ENCODE measurements at places on chromosomes 6 and 20.

DNA sequence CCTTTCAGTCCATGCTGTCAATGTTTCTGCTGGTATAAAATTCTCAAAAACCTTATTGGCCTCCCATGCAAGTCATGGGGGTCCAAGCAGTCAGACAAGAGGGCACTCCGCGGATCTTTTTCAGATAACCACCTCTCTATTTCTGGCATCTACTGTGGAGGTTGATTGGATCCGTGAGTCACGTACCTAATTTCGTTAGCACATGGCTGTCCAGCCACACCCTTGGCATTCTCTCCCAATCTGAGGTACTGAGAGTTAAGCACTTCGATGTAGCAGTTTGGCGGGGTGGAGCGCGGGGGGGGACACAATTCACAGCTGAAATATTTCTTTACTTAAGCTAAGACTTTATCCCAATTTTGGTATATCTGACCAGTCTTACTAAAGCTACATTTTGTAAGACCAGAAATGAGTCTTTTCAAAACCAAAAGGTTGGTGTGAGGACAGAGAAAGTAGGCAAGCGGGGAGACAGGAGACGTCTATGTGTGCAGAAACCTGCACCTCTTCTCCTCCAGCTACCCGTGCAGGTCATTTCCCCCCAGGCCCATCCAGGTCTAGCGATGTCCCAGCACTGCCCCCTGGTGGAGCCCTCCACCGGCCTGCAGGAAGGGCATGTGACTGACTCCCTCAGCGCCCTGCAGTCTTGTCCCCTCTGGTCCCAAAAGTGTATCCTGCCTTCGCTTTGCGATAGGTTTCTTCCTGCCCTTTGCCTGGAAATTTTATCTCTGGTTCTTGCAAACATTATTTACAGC is 113.1 kb downstream of the ADAT2 start:
- no peak for DNase-seq

GRCh38 chr6:2792330-2793110 is 27.3 kb downstream of the WRNIP1 start:
- no peak for DNase-seq

GRCh38 chr20:18533491-18533890 is 25.8 kb downstream of the SEC23B start:
- DNase-seq, result no peak

DNA sequence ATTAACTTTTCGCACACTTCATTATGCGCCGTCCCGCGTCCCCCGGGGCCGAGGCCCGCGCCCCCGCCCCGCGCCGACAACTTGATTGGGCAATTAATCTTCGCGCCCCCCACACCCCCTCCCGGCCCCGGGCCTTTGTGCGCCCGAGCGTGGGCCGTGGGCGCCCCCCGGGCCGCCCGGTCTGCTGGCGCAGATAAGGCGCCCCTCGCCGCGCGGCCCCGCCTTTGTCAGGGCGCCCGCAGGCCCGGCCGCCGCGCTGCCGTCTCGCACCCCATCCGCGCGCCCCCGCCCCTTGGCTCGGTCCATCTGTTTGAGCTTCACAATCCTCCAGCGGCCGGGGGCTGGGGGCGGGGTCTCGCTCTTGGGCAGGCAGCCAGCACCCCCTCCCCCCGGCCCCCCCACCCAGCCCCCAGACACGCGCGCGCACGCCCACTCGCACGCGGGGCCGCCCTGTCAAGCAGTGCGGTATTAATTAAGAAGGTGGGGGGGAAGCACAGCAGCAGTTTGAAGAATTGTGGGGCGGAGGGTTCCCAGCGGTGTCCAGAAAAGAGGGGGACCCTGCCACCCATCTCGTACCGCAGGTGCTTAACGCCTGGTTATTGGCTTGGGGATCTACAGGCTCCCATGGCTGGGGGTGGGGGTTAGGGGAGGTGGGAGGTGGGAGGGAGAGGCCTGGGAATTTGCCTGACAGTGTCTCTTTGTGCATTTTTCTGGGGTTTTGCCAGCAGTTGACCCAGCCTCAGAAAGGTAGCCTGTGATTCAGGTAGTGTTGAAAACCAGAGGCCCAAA is 34.6 kb upstream of the SCRT2 start:
- no peak for DNase-seq

- DNase-seq, result no peak
Observed at GRCh38 chr6:157036245-157036711, 259.1 kb downstream of the ARID1B start.

DNA sequence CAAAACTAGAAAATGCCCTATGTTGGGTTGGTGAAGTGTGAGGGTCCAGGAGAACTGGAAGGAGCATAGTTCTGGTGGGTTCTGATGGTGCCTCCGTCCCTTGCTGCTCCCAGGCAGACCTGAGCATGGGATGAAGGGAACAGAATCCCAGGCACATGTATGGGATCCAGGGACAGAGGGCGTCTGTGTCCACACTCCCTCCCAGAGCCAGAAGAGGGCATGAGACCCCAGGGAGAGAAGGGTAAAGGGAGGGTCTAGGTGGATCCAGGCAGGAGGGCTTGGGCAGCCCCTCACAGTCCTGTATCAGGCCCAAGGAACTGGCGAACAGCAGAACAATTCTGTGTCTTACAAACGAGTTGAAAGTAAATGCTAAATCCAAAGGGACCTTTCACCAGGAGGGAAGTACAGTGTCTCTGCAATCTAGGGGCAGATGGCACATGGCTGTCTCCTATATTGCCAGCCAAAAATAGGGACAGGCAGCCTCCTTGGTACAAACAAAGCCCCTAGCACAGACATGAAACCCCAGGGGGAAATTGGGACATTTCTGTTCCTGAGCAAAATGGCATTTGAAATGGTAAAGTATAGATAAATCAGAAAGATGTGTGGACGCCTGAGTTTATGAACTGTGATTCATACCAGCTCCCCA is 2.5 kb upstream of the BPIFA1 start:
- DNase-seq, result no peak

GRCh38 chr6:75368151-75368779 is 83.7 kb upstream of the TMEM30A start:
- no peak for DNase-seq

GRCh38 chr20:62976886-62977285 is 24.4 kb downstream of the SLC17A9 start:
- DNase-seq, result no peak

GRCh38 chr6:5713519-5713918 is 293.2 kb downstream of the NRN1 start:
- no peak for DNase-seq

DNA sequence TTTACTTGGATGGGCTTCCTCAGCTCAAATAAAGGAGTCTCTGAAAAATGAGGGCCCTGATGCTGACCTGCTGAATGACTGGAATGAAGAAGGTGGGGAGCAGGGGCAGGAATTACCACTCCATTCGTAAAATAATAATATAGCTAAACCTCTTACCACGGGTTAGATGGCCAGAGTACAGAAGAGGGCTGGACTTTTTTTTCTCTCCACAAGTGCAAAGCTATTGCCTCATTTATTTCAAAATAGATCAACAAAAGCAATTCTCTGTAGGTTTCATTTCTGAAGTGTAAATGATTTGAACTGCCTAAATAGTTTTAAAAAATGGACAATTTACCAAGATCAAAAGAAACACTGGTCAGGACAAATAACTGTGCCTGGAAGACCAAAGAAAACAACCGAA is 256.7 kb downstream of the KIF16B start:
- no peak for DNase-seq

DNA sequence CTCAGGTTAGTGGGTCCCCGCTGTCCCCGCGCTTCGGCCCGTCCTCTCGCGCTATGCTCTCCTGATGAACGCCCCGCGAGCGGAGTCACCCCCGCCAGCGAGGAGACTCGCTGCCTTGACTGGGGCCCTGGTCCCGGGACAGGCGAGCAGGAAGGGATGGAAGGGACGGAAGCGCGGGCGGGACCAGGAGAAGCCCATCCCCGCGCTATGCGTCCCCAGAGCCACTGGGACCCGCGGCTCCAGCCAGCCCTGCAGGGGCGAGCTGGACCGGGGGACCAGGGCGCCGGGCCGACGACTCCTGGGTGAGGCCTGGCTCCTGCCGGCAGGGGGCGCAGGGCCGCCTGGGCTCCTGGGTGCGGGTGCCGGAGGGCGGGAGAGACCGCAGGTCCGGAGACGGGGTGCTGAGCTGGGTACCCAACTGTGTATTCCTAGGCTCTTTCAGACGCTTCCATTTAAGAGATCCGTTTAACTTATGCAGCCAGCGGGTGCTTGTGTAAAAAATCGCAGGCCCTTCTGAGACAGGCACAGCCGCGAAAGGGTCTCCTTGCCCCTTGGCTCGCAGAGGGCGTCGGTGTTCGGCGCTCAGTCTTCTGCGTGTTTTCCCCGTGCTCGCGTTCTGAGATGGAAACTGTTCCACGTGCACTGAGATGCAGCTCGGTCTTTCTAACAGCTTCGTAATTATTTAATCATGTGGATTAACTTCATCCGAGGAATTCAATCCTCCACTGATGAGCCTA is 580 bp upstream of the SYCP2 start:
- DNase-seq, result peak; percentile 76

DNA sequence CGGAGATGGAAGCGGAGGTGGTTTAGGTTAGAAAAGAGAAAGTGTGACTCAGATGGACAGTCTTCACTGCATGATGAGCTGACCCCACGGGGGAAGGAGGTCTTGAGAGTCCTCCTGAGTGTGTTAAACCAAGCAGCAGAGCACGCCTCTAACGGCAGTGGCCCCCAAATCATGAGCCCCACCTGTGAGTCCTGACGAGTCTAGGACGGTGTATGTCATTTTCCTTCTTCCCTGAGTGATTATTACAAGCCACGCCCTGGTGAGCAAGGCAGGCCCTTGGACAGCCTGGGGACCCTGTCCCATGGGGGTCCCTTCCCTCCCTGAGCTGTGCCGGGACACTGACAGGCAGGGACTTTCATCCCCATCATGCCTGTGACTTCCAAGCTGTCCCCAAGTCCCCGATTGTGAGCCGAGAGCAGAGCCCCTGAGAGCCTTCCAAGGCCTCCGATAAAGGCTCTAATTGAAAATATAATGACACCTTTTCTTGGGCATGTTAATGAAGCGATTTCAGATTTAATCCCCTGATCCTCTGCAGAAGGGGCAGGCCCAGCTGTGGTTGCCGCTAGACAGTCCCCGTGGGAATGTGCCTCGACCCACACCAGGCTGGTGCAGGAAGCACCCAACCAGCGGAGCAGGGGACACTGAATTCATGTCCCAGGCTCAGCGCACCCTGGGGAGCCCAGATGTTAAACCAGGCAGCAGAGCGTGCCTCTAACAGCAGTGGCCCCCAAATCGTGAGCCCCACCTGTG is 320.1 kb downstream of the TAF4 start:
- no peak for DNase-seq

DNA sequence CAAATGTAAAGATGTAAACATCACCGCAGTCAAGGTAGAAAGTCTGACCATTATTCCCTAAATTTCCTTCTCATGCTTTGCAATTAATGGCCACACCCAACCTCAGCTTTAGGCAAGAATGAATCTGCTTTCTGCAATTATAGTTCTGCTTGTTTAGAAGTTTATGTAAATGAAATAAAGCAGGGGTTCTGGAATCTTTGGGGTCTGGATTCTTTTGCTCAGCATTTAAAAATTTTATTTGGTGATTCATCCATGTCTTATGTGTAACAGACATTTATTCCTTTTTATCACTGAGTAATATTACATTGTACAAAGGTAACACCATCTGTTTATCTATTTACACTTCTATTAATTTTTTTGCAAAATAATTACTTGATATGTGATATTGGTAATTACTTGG is 613.6 kb downstream of the UTRN start:
- no peak for DNase-seq

GRCh38 chr20:40317156-40317790 is 371.8 kb downstream of the MAFB start:
- no peak for DNase-seq

- no peak for DNase-seq
Observed at GRCh38 chr6:674956-675355, 18.0 kb downstream of the EXOC2 start.

DNA sequence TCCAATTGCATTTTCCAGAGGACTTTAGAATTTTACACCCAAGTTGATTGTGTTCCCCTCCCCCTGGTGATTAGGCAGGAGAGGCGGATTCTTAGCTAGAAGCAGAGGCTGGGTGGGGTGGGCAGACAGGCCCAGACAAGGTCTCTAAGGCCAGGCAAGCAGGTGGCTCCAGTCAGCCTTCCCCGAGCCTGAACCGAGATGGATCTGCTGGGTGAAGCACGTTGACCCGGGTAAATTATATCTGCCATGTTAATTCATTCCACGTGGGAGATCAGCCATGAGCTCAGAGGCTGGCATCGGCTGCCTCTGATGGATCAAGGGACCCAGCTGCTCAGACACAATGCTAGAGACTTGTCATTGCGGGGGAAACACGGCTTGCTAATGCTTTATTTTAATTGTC is 159.5 kb upstream of the MAFB start:
- no peak for DNase-seq

DNA sequence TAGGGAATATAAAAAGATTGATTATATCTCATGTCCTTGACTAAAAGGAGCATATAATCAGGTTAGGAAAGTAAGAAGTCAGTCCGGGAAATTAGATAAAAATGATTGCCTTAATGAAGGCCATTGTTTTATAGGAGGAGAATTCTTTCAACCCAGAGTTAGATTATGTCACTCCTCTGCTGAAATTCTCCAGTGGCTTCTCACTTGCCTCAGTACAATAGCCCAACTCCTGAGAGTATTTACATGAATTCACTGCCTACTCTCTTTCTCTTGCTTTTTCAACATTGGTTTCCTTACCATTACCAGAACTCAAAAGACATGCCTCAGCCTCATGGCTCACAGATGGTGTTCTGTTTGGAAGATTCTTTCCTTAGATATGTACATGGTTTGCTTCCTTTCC is 114.9 kb downstream of the EPHA7 start:
- DNase-seq, result no peak

DNA sequence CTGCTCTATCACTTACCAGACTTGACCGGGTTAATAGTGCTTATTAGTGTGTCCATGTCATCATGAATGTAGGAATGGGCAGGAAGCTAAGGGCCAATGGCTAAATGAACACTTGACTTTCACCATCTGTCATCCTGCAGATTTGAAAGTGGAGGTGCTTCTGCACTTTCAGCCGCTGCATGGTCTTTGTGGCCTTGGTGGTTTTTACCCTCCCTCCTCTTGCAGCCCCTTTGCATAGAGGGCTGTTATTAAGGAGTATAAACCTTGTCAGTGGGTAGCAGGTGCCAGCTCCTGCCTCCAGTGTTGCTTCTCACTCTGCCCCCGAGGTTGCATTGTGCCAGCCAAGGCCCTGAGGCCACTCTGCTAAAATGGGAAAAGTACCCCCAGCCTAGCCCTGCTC is 122.2 kb upstream of the TNFAIP3 start:
- DNase-seq, result no peak

- DNase-seq, result no peak
Observed at GRCh38 chr6:10407674-10408054, 7.2 kb downstream of the TFAP2A start.

GRCh38 chr6:116779573-116780164 is 14.2 kb upstream of the FAM162B start:
- DNase-seq, result no peak

GRCh38 chr6:48186746-48187145 is 75.7 kb upstream of the PTCHD4 start:
- DNase-seq, result no peak

- DNase-seq, result no peak
Observed at GRCh38 chr20:49508435-49509199, 26.1 kb upstream of the KCNB1 start.

DNA sequence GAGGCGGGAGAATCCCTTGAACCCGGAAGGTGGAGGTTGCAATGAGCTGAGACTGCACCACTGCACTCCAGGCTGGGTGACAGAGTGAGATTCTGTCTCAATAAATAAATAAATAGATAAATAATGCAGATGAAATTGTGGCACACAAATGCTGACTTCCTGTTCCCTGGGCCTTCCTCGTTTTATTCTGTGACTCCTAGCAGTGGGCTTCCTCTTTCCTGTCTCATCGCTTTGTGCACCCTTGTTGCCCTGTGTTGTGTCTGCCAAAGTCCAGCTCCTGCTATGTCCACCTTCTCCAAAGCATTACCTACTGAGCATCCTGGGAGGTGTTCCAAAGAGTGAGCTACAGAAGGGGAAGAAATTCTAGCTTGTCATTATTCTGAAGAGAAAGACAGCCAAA is 100.2 kb upstream of the TIAM2 start:
- no peak for DNase-seq

Measured in ureter (tissue), 1 donor.